ENCODE measurements at places on chromosomes 3 and 15.

GRCh38 chr3:117400303-117400702 is 690.7 kb downstream of the TUSC7 start:
- DNase-seq: no peak

DNA sequence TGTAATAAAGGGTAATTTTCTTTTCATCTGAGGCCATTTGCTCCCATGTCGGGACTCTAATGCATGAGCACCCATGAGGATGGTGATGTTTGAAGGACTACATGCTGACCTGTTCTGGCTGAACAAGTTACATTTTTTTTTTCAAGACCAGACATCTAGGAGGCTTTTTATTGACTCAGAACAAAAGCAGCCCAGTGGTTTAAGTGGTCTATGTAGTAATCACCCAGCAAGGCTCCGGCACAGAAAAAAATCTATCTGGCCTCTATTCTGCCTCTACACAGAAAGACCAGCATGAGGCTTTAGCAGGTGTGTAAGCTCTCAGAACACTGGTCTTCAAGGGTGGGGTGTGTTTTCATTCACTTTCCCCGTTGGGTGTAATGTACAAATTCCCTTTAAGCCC is 95.1 kb upstream of the ZBED2 start:
- DNase-seq: no peak

DNA sequence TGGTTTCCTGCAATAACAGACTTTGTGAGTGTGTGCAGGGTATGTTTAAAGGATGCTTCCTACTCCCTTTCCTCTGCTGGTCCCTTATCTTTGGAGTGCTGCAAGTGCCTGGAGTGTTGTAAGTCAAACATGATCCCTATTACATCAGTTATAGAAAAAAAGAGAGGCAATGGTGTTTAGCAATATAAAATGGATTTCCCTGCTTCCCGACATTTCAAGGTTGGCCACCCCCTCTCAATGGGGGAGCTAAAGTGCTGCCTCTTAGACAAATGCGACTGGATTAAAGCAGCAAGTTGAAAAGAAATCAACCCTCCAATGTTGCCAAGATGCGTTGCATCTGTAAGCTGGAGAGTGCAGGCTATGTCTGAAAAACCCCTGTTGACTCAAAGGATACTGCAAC is 203.1 kb upstream of the WNT5A start:
- no peak for DNase-seq

GRCh38 chr3:99962703-99963102 is 145.0 kb downstream of the CMSS1 start:
- no peak for DNase-seq

GRCh38 chr15:29826908-29827820 is 4.9 kb upstream of the TJP1 start:
- DNase-seq: no peak
